ENCODE measurements at places on chromosomes 7 and 10.
A peak's percentile ranks its signal among the peaks of the same experiment; 100 is the strongest.

- DNase-seq, result no peak
Measured at GRCh38 chr10:42574336-42574735, 64.0 kb downstream of the ZNF33B start.

DNA sequence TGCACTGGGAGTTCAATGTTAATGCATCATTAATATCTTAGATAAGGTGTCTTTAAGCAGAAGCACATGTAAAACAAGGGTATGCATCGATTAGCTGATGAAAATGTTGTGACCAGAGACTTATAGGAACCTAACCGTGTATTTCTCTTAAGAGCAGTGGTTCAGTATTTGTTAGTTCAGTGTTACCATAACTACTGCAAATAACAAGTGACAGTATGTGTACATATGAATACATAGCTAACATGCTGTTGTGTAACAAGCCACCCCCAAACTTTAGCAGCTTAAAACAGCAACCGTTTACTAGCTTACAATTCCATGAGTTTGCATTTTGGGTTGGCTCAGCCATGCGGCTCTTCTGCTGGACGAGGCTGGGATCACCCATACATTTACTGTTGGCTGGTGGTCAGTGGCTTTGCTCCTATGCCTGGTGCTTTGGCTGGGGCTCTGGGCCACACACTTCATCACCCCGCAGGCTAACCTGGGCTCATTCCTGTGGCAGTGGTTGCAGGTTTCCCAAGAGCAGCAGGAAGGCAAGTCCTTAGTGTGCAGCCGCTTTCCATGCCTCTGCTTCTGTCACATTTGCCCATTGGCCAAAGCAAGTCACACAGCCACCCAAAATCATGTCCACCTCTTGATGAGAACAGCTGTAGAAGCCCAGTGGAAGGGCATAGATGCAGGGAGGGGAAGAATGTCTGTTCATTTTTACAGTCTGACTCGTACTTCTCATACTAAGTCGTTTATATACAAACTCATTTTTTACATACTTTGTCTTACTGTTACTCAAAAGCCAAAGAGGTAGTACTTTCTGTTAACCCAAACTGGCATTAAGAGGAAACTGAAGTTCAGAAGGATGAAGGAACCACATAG, 103.3 kb upstream of the GATA3 start:
- peak; percentile 50 for DNase-seq

DNA sequence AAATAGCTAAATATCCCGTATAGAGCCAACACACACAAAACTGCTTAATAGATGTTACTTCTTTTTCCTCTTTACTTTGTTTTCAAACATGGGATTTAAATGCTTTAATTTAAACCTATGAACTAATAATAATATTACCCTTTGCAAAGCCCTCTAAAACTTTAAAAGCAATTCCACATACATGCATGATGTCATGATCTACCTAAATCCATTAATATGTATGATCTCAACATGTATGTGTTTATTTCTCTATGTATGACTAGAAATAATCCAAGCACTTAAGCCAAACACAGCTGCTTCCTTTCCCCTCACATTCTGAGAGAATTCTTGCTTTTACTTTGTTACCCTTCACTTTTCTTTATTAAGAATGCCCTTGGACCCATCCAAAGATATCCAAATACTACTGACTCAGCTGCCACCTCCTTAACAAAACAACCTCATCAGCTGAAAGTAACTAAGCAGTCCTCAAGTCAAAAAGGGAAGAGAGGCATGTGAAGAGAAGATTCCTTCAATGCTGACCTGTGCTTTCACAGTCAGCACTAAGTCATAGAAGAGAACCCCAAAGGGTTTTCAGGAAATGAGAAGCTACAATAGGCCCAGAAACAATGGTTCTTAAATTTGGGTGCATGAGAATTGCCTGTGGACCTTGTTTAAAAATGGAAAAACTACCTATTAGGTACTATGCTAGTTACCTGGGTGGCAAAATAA, 266.4 kb upstream of the LRGUK start:
- no peak for DNase-seq

GRCh38 chr10:74145133-74145532, 5.5 kb downstream of the AP3M1 start:
- peak; percentile 77 for DNase-seq

GRCh38 chr7:29853072-29853471, 46.8 kb downstream of the WIPF3 start:
- no peak for DNase-seq

GRCh38 chr7:17299483-17299991, 1.1 kb downstream of the AHR start:
- DNase-seq, result no peak

- DNase-seq, result peak; percentile 44
Measured at GRCh38 chr10:839550-840205, 91.8 kb downstream of the LARP4B start.

DNA sequence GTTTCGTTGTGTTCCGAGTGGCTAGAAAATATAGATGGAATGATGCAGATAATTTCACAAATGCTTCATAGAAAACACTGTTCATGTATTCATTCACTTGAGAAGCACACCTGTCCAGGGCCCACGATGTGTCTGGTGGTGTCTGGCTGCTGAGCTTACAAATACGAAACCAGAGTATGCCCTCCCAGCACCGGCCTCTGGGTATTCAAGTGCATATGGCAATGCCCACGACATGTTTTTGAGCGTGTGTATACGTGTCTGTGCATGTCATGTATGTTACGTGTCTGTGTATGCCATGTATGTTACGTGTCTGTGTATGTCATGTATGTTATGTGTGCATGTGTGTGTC, 37.9 kb downstream of the IL2RA start:
- DNase-seq, result no peak
